ENCODE measurements at places on chromosomes 1 and 21.

- DNase-seq = no peak
These were observed 13.5 kb downstream of the ESPN start for GRCh38 chr1:6438047-6438525.

DNA sequence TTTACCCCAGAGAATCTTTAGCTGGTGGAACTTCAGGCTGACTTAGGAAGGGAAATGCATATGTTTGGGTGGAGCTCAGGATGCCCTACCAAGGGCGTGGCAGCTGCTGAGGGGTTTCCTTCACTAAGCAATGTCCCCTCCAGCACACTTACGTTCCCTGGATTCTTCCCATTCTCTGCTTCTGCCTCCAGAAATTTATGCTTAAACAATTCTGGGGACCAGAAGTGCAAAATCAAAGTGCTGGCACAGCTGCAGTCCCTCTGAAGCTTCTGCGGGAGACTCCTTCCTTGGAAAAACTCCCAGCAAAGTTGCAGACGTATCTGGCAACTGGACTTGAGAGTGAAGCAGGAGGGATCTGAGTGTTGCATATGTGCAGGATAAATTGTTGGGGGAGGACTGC is 402.8 kb downstream of the PCP4 start:
- no peak for DNase-seq

- DNase-seq = no peak
These were observed 48.6 kb downstream of the PCNX2 start for GRCh38 chr1:233246965-233247364.

- DNase-seq = no peak
These were observed 570.3 kb downstream of the LMO4 start for GRCh38 chr1:87899017-87899416.

DNA sequence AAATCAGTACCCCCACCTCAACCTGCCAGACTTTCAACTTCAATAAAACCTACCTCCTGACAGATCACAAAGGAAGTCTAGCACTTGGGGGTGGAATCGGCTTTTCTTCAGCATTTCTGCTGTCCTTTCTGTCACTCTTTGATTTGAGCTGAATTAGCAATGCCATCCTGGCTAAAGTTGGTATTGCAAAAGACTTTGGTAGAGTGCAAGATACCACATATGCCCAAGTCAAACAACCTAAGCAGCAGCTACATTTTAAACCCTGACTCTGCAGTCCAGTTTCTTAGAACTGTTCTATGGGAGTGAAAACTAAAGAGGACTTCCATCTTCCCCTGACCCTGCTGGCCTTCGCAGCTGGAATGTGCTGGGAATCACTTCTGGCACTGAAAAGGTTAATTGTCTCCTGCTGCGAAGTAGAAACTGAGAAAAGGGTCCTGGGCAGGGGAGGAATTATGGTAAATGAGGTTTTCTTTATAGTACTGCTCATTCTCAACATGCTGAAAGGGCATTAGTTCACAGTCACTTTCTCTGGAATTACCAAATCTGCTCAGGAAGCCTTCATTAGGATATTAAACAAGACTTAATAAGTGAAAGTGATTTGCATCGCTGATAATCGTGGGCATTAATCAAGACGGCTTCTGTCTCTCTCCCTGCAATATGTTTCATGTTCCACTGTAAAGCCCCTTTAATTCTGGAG is 126.2 kb upstream of the SMYD2 start:
- no peak for DNase-seq

DNA sequence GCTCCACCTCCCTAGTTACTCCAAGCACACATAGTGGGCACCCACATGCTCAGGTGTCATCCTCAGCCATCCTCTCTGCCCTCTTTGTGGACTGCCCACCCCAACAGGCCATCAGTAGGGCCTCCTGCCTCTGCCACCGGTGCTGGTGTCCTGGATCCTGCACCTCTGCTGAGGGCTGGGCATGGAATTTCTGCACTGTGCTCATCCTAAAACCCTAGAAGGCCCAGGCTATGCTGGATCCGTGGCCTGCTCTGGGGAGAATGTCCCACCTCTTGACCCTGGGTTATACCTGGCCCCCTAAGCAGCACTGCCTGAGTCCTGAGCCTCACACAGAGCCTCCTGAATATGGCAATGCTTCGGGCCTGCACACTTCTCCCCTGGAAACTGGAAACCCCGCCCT is 318.3 kb downstream of the MATN1 start:
- DNase-seq = no peak

- no peak for DNase-seq
These were observed 90.0 kb downstream of the GLUL start for GRCh38 chr1:182301467-182302198.

GRCh38 chr1:101474039-101474665 is 237.3 kb downstream of the S1PR1 start:
- DNase-seq = peak; percentile 8

- DNase-seq = no peak
These were observed 12.9 kb downstream of the PIGM start for GRCh38 chr1:160018900-160019299.

DNA sequence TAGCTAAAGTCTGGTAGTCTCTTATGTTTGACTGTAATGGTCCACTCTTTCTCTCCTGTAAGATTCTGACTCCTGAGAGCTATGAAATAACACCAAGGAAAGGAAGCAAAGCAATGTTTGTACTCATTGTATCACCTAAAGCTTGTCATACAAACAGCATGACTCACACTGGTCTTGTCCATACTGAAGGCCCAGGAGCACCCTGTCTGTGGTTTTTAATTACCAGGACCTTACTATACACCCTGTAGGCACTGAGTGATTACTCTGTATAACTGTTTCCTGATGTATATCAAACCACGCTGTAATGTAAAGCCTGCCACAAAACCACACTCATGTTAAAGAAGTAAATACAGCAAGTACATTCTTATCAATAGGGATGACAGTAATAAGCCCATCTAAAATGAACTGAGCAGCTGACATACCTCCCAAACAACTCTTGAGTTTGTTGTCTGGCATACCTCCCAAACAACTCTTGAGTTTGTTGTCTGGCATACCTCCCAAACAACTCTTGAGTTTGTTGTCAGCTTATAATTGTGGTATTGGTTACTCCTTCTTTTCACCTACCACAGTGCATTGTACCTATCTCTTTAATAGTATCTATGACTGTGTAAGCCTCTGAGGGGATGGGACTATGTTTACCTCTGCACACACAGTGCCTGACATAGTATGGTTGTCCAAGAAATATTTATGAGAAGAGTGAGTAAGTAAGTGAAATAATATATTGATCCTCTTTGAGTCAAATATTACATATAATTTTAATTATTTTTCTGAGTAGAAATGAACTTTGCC is 11.6 kb upstream of the TNFSF18 start:
- peak; percentile 24 for DNase-seq

DNA sequence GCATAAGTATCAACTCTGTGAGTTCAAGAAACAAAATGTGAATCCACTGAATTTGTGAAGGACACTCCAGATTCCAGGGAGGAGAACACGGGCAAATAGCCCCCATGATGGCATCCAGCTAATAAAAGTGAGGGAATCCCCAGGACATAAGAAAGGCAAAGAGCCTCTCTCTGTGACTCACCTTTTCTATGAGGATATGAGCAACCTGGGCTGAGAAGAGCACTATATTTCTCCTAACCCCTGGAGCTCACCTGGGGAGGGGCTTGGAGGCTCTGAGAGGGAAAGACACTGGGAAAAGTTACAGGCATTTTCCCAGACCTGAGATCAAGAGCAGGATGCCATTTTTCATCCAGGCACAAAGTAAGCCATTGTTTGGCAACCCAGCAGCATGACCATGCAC is 1298.8 kb downstream of the PLA2G4A start:
- no peak for DNase-seq

GRCh38 chr1:165080253-165080896 is 276.1 kb downstream of the LMX1A start:
- DNase-seq = no peak

GRCh38 chr21:39406065-39406464 is 39.5 kb downstream of the LCA5L start:
- no peak for DNase-seq

GRCh38 chr21:41961753-41962152 is 7.9 kb upstream of the C2CD2 start:
- DNase-seq = no peak

- no peak for DNase-seq
These were observed 2.1 kb downstream of the PRELP start for GRCh38 chr1:203477748-203478147.

DNA sequence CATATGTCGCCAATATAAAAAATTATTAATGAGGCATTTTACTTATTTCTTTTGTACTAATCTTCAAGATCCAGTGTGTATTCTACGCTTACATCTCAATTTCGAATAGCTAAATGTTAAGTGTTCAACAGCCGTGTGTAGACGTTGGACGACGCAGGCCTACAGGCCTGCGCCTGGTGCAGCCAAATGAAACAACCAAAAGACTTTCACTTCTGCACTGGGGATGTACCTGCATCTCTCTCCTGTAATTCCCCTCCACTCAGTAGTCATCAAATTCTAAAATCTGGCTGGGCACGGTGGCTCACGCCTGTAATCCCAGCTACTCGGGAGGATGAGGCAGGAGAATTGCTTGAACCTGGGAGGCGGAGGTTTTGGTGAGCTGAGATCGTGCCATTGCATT is 76.8 kb upstream of the HNRNPU start:
- no peak for DNase-seq

GRCh38 chr1:1623181-1623630 is 7.9 kb downstream of the MIB2 start:
- no peak for DNase-seq

DNA sequence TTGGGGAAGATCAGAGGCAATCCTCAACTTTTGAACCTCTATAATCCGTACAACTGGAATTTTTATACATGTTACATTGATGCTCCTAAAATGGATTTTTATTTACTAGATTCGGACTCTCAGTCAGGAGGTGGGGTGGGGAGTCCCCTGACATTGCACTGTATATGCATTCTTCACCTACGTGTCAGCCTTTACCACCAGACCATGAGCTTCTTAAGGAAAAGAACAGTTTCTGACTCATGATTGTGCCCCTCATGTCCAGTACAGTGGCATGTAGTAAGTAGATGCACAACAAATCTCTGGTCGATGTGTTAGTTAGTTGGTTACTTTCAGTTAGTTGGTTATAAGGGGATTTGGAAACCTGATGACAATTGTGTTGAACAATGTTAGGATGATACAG is 15.4 kb downstream of the LPAR3 start:
- DNase-seq = no peak

DNA sequence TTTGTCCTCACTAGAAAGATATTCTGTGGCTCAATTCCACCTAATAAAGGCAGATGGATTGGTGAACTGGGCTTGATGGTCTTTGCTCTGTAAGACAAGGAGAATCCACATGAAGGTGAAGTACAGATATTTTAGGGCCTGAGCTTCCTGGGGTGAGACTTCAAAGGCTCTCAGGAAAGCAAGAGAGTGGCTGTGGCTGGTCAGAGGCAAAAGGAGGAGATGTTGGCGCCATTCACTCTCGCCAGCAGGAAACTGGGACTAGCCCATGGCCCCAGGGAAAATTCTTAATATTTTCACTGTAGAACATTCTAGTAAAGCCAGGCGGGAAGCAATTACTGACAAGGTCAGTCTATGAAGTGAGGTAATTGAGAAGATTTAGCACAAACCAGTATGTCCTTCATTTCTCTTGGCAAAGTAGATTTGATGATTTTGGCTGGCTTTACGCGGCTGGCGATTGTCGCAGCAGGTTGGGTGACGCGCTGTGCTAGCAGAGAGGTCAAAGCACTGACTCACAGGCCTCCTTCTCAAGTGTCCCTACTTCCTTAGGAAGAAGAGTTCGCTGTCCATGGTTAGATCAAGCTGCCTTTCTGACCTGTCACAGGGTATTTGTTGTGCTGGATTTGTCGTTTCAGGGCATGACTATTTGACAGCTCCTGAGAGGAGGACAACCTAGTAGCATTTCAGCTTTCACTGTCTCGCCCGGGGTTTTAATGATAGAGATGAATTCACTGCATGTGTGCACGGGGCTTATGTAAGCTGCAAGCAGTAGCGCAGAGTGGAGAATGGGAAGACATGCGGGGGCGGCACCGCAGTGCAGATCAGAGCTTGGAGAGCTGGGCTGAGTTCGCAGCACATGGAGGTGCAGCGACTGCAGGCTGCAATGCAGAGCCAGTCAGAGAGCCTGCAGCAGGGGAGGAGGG is 32.7 kb downstream of the XCL1 start:
- peak; percentile 12 for DNase-seq

- no peak for DNase-seq
These were observed 106.9 kb downstream of the ZNF281 start for GRCh38 chr1:200302921-200303290.

DNA sequence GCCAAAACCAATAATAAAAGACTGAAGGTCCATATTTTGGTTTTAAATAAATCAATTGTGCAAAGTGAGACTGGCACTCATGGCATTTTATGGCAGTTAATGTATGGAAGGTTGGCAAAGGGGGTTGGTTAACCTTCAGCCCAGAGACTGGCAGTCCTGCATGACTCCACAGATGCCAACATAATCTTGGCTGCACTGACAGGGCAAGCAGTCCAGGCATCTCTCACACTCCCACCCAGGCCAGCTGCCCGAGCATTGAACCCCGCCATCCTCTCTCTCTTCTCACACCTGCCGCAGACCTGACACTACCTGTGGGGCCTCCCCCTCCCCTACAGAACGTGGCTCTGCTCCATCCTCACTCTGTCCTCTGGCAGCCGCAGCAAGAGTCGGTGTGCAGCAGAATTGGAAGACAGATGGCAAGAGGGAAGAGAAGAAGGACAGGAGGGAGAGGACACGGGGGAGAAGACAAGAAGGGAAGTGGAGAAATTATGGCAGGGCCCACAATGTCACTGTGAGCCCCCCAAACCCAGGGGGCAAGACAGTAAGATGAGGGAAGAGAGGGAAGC is 43.7 kb downstream of the ITPKB start:
- no peak for DNase-seq

GRCh38 chr1:33273406-33273805 is 17.1 kb downstream of the ZNF362 start:
- no peak for DNase-seq

GRCh38 chr1:222754366-222755139 is 17.6 kb downstream of the FAM177B start:
- no peak for DNase-seq

GRCh38 chr1:6347641-6348487 is 45.7 kb downstream of the ACOT7 start:
- no peak for DNase-seq

DNA sequence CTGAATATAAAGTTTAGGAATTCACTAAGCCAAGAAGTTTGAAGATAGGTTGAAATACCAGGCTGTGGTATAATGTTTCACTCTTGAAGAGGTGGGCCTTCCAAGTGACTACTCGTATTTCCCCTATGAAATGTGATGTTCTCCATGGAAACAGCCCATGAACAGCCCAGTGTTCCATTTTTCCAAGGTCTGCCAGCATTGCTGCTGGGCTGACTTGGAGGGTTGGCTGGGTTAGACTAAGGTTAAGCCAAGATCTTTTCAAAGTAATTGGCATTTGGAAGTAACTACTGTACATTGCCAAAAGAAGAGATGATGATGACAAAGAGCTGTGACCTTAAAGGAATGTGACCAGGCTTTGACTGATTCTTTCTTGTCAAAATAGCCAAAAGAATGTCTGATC is 73.8 kb downstream of the RPE65 start:
- no peak for DNase-seq

GRCh38 chr21:40839521-40839920 is 7.4 kb downstream of the DSCAM start:
- DNase-seq = no peak

Measured in kidney capillary endothelial cell (primary cell).